ENCODE measurements at places on chromosomes 2 and 18.

DNA sequence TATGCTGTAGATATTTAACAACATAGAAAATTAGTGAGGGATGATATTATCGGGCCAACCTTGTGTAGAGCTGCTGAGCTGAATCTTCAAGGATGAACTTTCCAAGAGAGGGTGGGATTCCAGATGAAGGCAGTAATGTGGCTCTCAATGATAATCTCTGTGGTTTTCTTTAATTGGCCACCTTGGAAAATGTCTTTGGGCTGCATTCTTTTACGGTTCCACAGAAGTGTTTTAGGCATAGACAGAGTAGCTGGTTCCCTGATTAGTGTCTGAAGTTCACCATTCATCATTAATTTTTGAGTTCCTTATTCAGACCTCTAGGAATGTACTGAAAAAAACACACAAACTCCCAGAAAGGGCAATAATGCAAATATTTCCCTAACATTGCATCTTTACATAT, 1566.9 kb upstream of the PIK3C3 start:
- DNase-seq, result no peak

DNA sequence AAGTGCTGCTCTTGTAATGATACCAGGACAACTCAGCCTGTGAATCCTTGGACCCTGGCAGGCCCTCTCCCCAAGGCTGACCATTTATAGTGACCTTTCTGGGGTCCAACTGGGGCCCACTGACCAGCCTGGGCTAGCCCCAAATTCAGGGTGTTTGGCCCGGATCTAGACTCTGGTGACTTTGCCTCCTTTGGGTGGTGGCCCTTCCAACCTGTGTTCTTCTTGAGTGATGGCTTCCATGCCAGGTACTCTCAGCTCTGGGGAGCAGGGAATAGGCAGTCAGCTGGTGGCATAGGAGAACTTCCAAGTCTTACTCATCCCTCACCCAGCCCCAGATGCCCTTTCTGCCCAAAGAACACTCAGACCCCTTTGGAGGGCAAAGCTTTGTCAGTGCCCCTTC, 10.3 kb downstream of the MYO7B start:
- no peak for DNase-seq

GRCh38 chr2:51350100-51350499, 318.2 kb upstream of the NRXN1 start:
- no peak for DNase-seq

- no peak for DNase-seq
Measured at GRCh38 chr2:9983401-9984216, 32.1 kb downstream of the GRHL1 start.

- no peak for DNase-seq
Measured at GRCh38 chr18:61898640-61899101, 5.9 kb upstream of the RNF152 start.

GRCh38 chr2:85893428-85894258, 4.9 kb upstream of the ST3GAL5 start:
- no peak for DNase-seq

DNA sequence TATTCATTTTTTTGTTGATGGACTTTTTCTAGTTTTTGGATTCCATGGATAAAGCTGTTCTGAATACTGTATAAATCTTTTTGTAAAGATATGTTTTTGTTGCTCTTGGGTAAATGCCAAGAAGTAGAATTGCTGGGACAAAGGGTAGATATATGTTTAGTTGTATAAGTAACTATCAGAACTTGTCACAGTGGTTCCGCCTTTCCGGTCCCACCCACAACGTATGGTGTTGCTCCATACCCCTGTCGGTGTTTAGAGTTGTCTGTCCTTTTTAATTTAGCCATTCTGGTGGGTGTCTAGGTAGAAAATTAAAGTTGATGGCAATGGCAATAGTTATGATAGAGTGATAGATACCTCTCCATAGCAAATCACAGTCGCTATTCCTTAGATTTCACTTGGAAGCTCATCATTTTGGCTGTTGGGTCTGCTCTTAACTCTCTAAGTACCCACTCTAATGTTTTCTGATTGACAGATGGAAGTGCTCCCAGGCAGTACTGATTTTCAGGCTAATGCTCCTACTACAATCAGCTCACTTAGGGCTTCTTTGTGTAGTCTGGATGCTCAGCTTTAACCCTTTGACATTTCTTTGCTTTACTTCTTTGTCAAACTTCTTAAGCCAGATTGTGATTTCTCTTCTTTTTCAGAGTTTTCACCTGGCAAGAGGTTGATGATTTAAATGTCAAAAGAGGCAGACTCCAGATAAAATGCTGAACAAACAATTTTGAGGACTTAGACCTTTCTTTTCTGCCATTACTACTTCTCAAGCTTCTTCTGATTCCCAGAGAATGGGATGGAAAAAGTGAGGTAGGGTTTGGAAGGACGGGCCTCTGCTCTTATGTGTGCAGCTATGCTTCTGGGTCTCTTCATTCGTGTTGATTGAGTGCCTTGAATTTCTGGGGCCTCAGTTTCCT, 156.4 kb downstream of the AQP4 start:
- DNase-seq, result no peak

DNA sequence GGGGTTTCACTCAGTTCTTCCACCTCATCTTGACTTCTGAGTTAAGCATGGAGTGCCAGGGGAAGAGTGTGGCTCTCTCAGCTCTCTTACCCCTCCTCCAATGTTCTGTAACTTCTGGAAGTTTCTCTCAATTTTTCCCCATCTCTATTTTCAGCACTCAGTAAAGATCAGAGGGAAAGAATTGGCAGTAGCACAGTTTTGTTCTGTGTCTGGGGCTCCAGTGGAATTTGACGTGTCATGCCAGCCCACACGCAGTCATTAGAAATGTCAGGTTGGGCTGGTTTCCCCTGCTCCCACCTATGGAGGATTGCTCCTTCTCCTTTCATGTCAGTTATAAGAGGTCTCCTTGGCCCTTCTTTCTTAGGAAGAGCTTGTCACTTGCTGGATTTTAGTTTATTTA, 104.6 kb upstream of the COL3A1 start:
- peak; percentile 61 for DNase-seq

DNA sequence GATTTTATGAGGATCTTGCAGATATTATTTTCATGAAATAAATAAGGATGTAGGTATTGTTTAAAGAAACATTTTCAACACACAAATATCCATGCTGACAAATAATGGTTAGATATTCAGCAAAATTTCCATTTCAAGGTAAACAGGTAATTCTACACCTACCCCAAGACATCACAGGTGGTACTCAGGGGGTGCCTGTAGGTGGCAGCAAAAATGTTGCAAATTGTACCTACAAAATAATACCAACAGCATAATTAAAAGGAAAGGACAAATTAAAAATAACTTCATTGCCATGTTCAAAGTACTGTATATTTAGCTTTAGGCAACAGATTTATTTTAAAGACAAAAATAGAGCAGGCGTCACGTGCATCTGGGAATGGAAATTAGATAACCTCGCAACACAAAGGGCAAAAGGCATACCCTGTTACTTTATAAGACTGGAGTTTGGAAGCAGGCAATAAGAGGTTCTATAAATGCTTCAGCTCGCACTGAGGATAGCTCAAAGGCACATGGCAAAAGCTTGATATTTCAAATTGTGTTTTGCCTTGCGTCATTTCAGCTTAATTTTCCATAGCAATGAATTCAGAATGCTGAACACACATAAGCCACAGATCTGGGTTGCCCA, 630.5 kb downstream of the TDRD15 start:
- no peak for DNase-seq

- no peak for DNase-seq
Measured at GRCh38 chr18:35603528-35603927, 22.0 kb downstream of the GALNT1 start.

GRCh38 chr2:95353613-95354468, 48.7 kb upstream of the FAHD2A start:
- peak; percentile 9 for DNase-seq

- no peak for DNase-seq
Measured at GRCh38 chr2:70691497-70692140, 76.4 kb downstream of the ADD2 start.

DNA sequence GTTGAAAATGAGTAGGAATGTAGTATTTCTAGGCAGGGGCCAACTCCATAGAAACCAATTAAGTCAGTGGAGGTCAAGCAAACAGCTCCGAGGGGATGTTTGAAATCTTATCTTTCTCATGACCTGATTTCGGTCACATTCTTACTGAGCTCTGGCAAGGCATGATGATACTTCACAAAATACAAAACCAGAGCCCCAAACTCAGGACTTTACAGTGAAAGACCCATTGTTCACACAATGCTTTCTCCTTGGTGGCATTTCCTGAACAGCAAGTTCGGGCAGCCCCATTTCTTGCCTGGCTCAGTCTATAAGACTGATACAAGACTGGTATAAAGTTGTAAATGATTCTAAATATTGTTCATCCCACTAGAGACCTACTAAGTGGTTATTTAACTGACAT, 53.3 kb downstream of the LAMA1 start:
- no peak for DNase-seq

GRCh38 chr2:188414411-188414810, 122.7 kb downstream of the GULP1 start:
- DNase-seq, result no peak

- peak; percentile 59 for DNase-seq
Measured at GRCh38 chr2:96685577-96686459, 43.3 kb downstream of the FER1L5 start.

DNA sequence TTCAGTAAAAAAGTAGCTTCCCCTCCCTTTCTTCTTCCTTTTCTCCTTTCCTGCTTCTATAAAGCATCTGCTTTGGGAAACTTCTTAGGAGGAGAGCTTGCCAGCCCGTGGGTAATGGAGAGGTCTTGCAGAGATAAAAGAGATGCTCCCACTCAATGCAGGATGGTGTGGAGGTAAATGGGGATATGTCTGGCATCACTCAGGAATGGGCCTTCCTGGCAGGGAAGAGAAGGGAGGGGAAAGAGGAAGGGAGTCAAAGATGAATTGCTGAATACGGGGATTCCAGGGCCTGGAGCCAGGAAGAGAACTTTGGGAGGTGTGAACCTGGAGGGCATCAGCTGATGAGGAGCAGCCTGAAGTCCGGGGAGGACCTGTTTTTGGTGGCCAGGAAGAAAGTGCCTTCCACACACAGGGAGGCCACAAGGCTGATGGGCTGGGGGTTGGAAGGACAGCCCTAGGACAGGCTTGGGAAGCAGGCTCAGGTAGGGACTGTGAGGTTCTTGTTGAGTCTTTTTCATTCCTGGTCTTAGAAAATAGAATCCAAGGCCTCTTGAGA, 25.2 kb downstream of the IL1B start:
- no peak for DNase-seq

DNA sequence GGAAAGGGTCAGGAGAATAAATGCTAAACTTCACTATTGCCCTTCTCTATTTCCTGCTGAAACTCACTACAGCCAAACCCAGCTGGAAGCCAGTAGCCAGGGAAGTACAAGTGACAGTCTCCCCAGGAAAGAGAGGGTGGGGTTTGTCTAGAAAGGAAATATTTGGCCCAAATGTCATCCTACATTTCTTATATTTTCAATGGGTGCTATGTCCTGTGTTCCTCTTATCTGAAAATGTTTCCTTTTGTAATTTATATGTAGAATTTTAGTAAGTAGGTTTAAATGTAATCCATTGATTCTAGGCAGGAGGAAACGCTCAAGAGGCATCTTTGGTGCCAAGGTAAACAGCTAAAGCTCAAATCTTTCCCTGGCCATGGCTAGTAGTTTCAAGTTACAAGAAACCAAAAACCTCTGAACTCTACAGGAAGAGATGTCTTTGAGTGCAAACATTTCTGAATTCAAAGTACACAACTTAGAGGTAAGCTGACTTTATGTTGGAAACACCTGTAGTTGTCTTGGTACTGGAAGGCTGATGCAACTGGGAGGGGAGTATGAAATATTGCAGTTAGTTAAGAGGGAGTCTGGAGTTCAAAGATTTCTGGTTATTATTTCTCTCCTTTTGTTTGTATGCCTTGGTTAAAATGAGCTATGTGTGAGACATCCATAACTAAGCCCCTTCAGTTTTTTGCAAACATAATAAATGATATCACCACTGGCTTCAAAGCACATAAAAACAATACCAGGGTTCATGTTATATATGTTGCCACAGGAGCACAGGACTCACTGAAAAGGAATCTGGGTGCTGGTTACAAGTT, 356.1 kb upstream of the ZC3H15 start:
- no peak for DNase-seq

GRCh38 chr18:37403100-37403781, 162.4 kb downstream of the CELF4 start:
- DNase-seq, result peak; percentile 82

GRCh38 chr2:181367906-181368435, 89.2 kb upstream of the ITGA4 start:
- DNase-seq, result no peak

GRCh38 chr18:60209042-60209441, 163.5 kb downstream of the MC4R start:
- DNase-seq, result no peak

- DNase-seq, result no peak
Measured at GRCh38 chr18:45221363-45221762, 393.9 kb upstream of the SLC14A2 start.

DNA sequence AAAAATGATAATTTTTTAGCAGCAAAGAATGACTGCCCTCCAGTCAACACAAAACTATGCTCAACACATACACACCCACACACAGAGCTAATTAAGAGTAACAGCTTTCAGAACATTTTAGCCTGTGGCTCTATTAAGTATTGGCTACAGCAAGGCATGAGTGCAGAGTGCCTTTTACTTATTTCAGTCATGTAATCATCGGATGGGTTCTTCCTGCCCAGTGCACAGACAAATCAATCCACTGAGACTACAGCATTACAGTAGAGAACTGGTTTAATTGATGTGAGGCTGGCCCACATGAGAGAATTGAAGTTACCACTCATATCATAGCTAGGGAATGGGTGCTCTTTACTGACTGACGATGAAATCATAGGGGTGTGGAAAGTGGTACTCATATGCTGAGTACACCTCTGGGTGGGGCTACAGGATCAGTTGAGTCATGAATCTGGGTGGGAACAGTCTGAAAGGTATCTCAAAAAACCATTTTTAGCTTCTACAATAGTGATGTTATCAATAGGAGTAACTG, 241.0 kb downstream of the FSIP2 start:
- DNase-seq, result no peak

GRCh38 chr2:111688482-111688881, 195.5 kb downstream of the ANAPC1 start:
- peak; percentile 85 for DNase-seq

GRCh38 chr2:644871-645270, 32.3 kb downstream of the TMEM18 start:
- peak; percentile 3 for DNase-seq

DNA sequence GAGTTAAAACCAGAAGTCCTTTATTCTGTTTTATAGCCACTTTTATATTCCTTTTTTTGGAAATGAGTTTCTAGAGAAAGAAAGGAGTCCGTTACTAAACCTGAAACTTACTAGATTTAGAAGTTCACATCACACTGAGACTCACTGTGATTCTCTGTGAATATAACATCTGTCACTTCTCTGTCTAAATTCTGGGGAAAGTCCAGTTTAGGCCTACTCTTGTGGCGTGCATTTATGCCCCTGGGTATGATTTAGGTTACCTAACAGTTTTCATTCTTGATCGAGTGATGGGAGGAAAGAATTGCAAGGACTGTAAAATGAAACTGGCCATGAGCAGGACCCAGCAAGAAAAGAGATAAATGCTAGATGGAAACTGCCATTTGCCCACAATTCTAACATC, 449.6 kb downstream of the SPAG16 start:
- DNase-seq, result no peak

GRCh38 chr2:130727286-130727924, 1.5 kb upstream of the GPR148 start:
- peak; percentile 80 for DNase-seq

- peak; percentile 74 for DNase-seq
Measured at GRCh38 chr2:18740474-18740881, 151.1 kb upstream of the NT5C1B start.

- DNase-seq, result no peak
Measured at GRCh38 chr2:82879803-82880202, 1579.3 kb downstream of the SUCLG1 start.
